Fibroblast of lung (primary cell): ENCODE measurements at places on chromosomes 12 and 14. TPM values are rescaled to one million over a fixed set of nuclear protein-coding genes. Genes with fewer than 3 reads are reported as not detected.

DNA sequence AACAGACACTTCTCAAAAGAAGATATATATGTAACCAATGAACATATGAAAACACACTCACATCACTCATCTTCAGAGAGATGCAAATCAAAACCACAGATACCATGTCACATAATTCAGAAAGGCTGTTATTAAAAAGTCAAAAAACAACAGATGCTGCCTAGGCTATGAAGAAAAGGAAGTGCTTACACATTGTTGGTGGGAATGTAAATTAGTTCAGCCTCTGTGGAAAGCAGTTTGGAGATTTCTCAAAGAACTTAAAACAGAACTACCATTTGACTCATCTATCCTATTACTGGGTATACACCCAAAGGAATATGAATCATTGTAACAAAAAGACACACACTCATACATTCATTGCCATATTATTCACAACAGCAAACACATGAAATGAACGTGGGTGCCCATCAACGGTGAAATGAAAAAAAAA lies 35.1 kb downstream of the EIF2S3B start:
- DNase-seq, result peak; percentile 27

DNA sequence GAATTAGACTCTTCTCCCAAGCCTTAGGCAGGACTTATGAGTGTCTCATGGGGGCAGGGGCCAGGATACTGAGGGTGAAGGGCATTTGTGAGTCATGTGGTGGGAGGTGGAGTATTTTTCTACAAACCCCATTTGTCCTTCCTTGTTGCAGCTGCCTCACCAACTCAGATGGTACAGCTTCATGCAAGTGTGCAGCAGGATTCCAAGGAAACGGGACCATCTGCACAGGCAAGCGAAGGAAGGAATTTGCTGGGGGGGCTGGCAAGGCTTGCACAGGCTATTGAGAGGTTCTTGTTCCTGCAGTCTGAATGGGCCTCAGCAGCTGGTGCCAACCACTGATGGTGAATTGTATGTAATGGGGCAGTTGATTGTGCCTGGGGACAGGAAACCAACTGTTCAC lies 125.1 kb downstream of the STAB2 start:
- DNase-seq, result no peak

GRCh38 chr12:38601949-38602348 lies 285.4 kb downstream of the ALG10B start:
- no peak for DNase-seq

GRCh38 chr14:54502602-54503001 lies 7.1 kb upstream of the CGRRF1 start:
- no peak for DNase-seq

GRCh38 chr12:51829011-51829481 lies 19.5 kb downstream of the FIGNL2 start:
- DNase-seq, result no peak

- no peak for DNase-seq
Observed at GRCh38 chr12:104171785-104172569, 34.0 kb upstream of the NFYB start.

DNA sequence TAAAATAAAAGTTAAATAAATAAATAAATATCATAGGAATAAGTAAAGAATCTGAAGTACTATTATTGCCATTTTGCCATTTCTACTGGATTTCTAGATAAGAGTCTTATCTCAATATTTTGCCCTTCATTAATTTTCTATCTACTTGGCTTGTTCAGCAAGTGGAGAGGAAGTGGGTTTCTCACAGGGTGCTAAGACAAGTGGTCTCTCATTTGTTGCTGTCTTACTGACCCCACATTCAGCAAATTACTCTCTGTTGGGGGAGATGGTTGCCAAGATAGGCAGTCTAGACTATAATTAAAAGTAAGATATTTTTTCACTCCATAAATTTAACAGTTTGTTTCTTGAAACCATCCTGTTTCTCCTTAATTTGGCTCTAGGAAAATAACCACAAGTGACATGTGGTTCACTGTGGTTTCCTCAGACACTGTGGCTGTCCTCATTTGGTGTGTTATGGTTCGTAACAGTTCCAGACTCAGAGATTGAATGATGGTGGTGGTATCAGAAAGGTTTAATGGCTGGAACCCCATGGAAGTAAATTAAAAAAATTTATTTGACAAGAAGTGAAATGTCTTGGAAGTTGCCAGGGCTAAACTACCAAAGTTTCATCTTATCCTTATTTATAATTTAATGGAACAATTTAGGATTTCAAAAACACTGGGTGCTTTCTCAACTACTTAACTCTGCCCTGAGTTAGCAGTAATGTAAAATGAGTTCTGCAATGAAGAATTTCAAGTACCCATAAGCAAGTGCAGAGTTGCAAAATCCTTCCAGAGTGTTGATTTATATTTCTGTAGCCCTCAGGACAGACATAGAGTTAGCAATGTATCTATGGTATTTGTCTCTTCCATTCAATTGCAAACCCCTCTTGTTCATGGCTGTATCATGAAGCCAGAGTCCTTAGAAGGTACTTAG lies 214.8 kb downstream of the MSRB3 start:
- peak; percentile 51 for DNase-seq

DNA sequence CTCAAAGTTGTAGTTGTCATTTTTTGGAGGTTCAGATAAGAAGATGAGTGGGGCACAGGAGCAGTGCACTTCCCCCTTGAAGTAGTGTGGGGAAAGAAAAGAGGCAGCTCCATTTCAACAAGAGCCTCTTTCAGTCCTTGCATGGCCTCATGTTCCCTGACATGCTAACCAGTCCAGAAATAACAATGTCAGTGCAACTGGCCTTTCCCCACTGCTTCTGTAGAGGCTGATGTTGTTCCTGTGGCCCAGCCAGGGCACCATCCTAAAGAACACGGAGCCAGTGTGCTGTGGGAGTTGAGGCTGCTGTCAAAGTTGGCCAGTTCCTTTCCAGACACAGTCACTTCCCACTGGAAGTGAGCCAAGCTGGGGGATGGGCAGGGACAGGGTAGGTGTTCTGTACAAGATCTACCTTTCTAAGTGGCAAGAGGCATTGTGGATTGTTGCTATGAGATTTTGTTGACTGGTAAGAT lies 77.7 kb upstream of the SLC38A2 start:
- DNase-seq, result no peak

- no peak for DNase-seq
Observed at GRCh38 chr14:31251028-31251958, 43.7 kb upstream of the HECTD1 start.

- no peak for DNase-seq
Observed at GRCh38 chr12:58532855-58533608, 387.3 kb downstream of the LRIG3 start.

DNA sequence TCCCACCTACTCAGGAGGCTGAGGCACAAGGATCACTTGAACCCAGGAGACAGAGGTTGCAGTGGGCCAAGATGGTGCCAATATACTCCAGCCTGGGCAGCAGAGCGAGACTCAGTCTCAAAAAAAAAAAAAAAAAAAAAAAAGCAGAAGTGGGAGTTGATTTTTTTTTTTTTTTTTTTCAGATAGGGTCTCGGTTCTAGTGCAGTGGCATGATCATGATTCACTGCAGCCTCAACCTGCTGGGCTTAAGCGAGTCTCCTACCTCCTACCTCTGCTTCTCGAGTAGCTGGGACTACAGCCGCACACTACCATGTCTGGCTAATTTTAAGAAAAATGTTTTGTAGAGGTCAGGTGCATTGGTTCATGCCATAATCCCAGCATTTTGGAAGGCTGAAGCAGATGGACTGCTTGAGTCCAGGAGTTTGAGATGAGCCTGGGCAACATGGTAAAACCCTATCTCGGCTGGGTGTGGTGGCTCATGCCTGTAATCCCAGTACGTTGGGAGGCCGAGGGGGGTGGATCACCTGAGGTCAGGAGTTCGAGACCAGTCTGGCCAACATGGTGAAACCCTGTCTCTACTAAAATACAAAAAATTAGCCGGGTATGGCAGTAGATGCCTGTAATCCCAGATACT lies 16.3 kb upstream of the HSP90AA1 start:
- DNase-seq, result no peak

GRCh38 chr12:124829708-124830304 lies 33.9 kb downstream of the SCARB1 start:
- DNase-seq, result no peak

GRCh38 chr12:100426145-100426544 lies 47.5 kb upstream of the NR1H4 start:
- no peak for DNase-seq

DNA sequence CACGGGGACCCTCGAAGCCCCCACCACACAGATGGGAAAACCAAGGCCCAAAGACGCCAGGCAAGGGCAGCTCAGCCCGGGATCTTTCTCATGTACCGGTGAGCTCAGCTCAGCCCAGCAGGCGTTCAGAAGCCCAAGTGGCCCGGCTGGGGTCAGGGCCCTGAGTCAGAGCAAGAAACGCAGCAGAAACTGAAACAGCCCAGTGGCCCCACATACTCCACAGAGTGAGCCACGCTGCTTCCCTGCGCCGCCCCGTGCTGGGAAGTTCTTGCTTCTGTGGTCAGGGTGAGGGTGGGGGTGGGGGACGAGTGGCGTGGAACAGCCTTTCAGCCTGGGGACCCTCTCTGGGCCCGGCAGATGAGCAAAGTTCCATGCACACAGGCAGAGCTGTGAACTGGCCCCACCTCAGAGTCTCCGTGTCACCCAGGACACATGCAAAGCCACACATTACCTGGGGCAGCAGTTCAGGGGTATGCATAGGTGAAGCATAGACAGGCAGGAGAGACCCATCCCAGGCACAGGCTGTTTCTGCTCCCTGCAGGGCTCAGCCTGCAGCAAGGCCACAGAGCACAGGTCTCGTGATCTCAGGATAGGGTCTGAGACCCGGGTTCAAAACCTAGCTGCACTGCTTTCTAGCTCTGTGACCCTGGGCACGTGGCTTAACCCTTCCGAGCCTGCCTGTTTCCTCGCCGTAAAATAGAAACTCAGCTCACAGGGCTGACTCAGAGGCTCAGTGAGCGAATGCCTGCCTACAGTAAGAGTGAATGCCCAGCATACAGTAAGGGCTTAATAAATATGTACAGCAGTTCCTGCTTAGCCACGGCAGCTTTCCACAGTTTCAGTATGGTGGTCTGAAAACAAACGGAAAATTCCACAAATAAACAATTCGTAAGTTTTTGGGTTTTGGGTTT lies 21.6 kb downstream of the NCOR2 start:
- DNase-seq, result peak; percentile 92

GRCh38 chr12:13864081-13864673 lies 117.2 kb downstream of the GRIN2B start:
- DNase-seq, result peak; percentile 40

GRCh38 chr12:75825686-75826085 lies 205.9 kb downstream of the PHLDA1 start:
- peak; percentile 91 for DNase-seq

GRCh38 chr12:63152321-63152700 lies 1.3 kb upstream of the AVPR1A start:
- DNase-seq, result no peak

- no peak for DNase-seq
Observed at GRCh38 chr12:109287811-109288469, 21.1 kb downstream of the FOXN4 start.

- peak; percentile 41 for DNase-seq
Observed at GRCh38 chr12:127717278-127717677, 549.7 kb upstream of the TMEM132C start.

GRCh38 chr14:99233222-99234035 lies 38.6 kb downstream of the BCL11B start:
- DNase-seq, result no peak

GRCh38 chr14:70906793-70907175 lies 475 bp upstream of the PCNX1 start:
- no peak for DNase-seq

- peak; percentile 16 for DNase-seq
Observed at GRCh38 chr14:51121096-51121495, 26.2 kb upstream of the TRIM9 start.

DNA sequence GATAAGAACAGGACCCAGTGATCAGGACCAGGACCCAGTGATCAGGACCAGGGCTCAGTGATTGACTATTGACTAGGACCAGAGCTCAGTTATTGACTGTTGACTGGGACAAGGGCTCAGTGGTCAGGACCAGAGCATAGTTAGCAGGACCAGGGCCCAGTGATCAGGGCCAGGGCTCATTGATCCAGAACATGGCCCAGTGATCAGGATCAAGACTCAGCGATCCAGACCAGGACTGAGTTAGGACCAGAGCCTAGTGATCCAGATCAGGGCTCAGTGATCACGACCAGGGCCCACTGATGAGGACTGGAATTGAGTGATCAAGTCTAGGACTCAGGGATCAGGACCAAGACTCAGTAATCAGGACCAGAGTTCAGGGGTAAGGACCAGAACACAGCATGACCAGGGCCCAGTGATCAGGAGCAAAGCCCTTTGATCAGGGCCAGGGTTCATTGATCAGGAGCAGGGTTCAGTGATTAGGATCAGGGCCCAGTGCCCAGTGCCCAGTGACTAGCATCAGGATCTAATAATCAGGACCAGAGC lies 176.0 kb downstream of the TMEM121 start:
- DNase-seq, result no peak

GRCh38 chr14:54172562-54172961 lies 215.9 kb upstream of the BMP4 start:
- DNase-seq, result no peak

- no peak for DNase-seq
Observed at GRCh38 chr12:67758119-67758518, 109.6 kb downstream of the DYRK2 start.

DNA sequence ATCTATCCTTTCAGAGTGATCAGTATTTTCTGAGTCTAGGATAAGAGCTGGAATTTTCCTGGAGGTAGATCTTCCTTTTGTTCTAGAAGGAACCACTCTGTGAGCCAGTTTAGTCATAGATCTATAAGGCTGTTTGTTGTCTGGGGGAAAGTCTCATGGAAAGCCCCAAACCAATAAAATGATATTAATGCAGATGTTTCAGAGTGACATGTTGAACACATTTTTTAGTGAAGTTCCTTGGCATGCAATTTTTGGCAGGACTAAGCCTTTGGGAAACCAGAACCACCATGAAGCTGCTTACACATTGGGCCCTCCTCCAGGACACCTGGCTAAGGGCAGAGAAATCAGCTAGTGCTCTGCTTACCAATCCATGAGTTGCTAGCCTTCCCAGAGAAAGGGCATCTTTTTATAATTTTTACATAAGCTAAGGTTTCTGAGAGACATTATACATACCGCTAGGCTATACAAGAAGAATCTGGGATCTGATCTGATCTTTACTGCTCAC lies 101.5 kb upstream of the PCED1B start:
- DNase-seq, result no peak

GRCh38 chr12:49322367-49322707 lies 718 bp upstream of the TROAP start:
- DNase-seq, result no peak

- no peak for DNase-seq
Observed at GRCh38 chr12:70854881-70855568, 65.5 kb downstream of the PTPRR start.

FSCB gene
- total RNA-seq, result not detected in 2 replicates

TMEM132D gene
- total RNA-seq, result not detected in 2 replicates

ACOT4 gene
- 0.51 and 1.7 TPM in 2 replicates for total RNA-seq

TRPV4 gene
- 0.51 and 0.66 TPM in 2 replicates for total RNA-seq

CCDC60 gene
- total RNA-seq, result not detected in 2 replicates

AKAP5 gene
- 0.17 and 0.26 TPM in 2 replicates for total RNA-seq

PRPH gene
- 0.26 and 0.50 TPM in 2 replicates for total RNA-seq

TAPBPL gene
- 6.2 and 17.3 TPM in 2 replicates for total RNA-seq

FERMT2 gene
- 111 and 128 TPM in 2 replicates for total RNA-seq

TAS2R19 gene
- 3.1 and 5.3 TPM in 2 replicates for total RNA-seq
